Naive thymus-derived CD4-positive, alpha-beta T cell (primary cell): ENCODE measurements at places on chromosomes 7 and 10. TPM values are rescaled to one million over a fixed set of nuclear protein-coding genes. Genes with fewer than 3 reads are reported as not detected.

GRCh38 chr10:3977761-3978160 is 192.8 kb upstream of the KLF6 start:
- DNase-seq = no peak

CTAGE8 gene
- 0.56 TPM for total RNA-seq

CHAT gene
- total RNA-seq = not detected in 2 replicates

GRCh38 chr7:42677751-42678699 is 233.8 kb downstream of the C7orf25 start:
- no peak for DNase-seq

GRCh38 chr7:26201247-26202018 is at the start of gene CBX3:
Gene CBX3, plus strand, starts transcription at chr7:26201745. Its CDS starts 1,254 bp downstream, at chr7:26202999.
- DNase-seq = no peak

SORCS1 gene
- not detected for total RNA-seq

PHKG1 gene
- 9.4 TPM for total RNA-seq

GRCh38 chr10:114893251-114893650 is 44.7 kb upstream of the TRUB1 start:
- DNase-seq = no peak

DNA sequence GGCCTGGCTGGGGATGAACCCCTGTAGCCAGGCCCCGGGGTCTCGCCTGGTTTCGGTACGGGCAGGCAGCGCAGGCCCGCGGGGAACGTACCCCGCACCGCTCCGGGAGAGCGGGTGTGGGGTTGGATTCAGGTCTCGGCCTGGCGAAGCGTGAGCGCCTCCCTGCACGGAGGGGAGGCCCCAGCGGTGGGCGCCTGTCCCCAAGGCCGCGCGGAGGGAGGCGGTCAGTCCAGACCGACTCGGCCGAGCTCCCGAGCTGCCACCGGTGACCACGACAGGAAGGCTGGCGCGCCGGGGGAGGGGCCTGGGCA is 378 bp upstream of the INPP5F start:
- DNase-seq = no peak

DNA sequence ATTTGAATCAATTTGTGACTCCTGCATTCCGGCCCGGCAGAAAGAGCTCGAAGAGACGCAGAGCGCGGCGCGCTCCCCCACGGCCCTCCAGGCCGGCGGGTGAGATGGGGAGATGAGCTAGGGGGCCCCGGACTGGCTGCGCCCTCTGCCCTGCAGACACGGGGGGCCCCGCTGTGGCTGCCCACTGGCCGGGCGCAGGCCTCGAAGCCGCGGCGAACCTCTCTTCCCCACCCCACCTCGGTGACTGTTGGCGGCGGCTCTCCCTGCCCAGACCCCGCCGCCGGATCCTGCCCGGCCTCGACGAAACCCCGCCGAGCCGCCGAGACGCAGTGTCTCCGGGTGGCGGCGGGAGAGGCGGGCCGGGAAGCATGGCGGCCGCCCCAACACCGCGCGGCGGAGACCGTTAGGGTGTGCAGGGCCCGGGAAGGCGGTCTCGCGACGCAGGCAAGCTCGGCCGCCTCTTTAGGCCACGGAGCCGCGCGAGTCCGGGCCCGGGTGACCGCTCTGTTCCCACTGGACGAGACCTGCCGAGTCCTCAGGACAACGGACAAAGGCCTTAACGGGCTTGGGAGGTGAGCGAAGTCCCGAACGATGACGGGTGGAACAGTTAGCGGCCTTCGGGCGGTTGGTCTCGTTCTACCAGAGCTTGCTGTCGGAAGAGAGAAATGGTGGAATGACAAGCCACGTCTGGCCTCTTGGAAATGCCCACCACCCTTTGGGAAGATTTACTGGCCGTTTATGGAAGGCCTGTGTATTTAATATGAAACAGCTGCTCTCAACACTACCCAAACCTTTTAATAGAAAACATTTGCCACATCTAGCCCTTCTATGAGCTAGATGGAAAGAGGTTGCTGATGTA is 24.3 kb downstream of the NUP42 start:
- peak; percentile 10 for DNase-seq

CFTR gene
- not detected in 2 replicates for total RNA-seq

- DNase-seq = no peak
Measured at GRCh38 chr7:158355456-158356065, 232.1 kb downstream of the PTPRN2 start.

HOXA13 gene
- not detected for total RNA-seq

LIPK gene
- total RNA-seq = not detected

DNA sequence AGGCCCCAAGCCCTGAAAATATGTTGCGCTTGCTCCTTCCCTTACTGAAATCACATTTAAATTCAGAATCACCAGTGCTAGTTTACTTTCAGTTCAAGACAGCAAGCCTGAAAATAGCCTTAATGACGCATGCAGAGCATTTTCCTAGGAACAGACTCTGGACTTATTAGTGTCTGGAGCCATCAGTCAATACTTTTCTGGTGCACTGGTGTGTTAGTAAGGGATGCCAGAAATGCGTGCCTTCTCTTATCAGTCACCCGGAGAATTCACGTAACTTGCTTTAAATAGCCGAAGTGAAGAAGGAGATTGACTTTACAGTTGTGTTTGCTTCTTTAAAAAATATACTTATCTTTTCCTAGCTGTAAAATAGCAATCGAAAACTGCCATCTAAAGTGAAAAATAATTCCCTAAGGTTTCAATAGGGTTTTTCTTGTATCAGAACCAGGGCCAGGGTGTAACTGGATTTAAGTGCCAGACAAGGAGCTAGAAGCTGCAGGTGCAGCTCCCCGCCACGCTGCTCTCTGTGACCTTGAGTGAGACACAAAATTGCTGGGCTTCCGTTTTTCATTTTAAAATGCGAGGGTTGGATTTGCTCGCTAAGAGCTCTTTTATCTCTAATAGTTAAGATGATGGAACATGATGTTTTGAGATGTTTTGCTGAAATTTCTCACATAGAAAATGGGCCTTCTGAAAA is 177.8 kb downstream of the NSUN6 start:
- no peak for DNase-seq

GRCh38 chr10:112262546-112262945 is 20.7 kb upstream of the TECTB start:
- no peak for DNase-seq

DNA sequence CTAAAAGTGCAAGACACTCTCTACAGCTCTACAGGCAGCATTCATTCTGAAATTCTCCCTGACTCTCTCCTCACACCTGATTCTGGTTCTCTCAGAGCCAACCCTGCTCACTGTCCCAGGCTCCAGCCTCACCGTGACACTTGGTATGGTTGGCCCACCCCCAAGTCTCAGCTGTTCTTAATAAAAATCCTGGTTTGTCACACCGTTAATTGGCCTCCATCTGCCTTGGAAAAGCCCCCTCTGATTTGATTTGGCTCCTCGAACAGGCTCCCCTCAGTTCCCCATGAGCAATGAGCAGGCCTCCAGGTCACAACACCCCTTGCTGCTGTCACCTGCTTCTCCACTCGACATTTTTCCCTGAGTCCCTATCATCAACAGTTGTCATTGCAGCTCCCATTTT is 507.3 kb upstream of the AUTS2 start:
- DNase-seq = no peak

DNA sequence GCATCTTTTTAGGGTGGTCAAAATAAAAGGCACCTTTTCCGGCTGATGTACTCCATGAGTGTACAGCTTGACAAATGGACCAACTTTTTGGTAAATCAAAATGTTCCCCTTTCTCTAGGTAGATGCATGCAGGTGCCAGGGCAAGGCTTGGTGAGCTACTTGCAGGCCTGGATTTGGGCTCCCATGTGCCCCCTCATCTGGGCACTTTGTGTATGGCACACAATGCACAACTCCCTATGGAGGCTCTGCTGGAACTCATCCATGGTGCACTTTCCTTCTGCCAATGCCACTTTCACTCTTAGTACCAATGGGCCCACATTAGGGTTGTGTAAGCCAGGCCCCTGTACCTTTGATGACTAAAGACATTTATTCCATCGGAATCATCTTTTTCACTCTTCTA is 300.8 kb downstream of the SDHAF3 start:
- no peak for DNase-seq

GRCh38 chr7:128069373-128070364 is 38.4 kb upstream of the LRRC4 start:
- DNase-seq = no peak

DNA sequence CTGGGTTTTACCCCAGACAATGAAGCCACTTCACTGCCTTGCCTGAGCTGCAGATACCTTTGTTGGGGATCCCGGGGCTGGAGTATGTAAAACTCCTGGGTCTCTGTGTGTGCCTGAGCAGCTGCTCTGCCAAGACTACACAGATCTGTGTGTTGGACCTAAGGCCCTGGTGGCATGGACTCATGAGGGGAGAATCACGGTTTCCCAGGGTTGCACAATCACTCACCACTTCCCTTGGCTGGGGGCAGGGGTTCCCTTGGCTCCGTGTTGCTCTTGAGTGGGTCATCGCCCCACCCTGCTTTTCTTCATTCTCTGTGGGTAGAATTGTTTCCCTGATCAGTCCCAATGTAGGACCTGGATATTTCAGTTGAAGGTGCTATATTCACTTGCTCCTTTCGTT is 13.9 kb upstream of the TBATA start:
- DNase-seq = no peak

DNA sequence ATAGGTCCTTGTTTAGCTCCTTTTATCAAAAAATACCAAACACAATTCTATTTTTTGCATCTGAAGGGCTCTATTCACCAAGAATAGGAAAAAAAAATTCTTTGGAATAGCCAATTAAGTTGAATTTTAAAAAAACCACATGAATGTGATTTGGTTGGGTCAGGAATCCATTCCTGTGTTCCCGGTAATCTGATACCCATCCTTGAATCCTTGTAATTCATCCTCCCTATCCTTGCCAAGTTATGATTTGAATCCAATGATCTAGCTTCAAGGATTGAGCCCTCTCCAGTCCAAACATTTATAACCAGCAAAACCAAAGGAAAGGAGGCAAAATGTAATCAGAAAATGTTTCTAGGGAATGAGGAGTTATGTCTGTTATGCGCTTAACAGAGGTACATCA is 86.6 kb downstream of the CFAP58 start:
- no peak for DNase-seq

GRCh38 chr7:5824297-5824610 is 42.8 kb upstream of the RNF216 start:
- peak; percentile 65 for DNase-seq

- DNase-seq = no peak
Measured at GRCh38 chr7:110442381-110442837, 648.5 kb upstream of the LRRN3 start.

- peak; percentile 17 for DNase-seq
Measured at GRCh38 chr7:155477476-155477875, 19.5 kb downstream of the EN2 start.

PTCD1 gene
- 8.8 TPM for total RNA-seq

GRCh38 chr7:155568842-155569494 is 22.6 kb upstream of the CNPY1 start:
- no peak for DNase-seq

GRCh38 chr10:65943451-65943850 is 982.4 kb upstream of the LRRTM3 start:
- DNase-seq = no peak

GRCh38 chr7:76304888-76305375 is 2.5 kb downstream of the HSPB1 start:
- DNase-seq = no peak
